COLO829 (cell line): ENCODE measurements at places on chromosomes 11 and 22.

DNA sequence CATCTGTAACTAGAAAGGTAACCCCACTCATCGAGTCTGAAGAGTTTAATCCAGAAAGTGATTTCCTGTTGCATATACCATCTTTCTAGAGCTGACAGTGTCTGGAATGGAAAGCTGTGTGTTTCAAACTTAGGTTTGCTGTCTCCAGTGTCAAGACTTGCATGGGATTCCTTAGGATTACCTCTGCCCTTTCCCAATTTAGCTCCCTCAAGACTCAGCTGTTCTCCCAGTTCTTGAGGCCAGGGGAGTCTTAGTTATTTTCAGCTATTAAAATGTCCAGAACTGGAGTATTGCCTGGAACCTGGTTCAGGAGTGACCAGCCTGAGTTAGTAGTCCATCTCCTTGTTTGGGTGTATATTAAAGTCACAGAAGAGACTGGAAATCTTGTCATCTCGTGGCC, 25.0 kb upstream of the LDHA start:
- no peak for DNase-seq

- no peak for DNase-seq
Observed at GRCh38 chr11:64581057-64581523, 9.9 kb upstream of the SLC22A12 start.

DNA sequence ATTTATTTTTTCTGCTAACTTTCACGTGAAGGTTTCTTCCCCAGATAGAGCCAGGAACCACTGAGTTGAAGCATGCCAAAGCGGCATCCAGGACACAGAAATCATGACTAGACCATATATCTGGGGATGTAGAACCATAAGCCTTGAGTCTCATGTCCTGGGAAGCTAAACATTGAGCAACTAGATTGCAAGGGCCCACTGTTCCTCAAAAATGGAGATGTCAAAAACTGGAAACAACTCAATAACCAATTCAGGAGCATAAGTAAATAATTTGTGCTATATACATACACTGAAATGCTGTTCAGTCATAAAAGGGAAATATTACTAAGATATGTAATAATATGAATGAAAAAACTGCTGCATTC, 29.0 kb upstream of the CARD16 start:
- no peak for DNase-seq

- DNase-seq = no peak
Observed at GRCh38 chr11:92296138-92296515, 71.5 kb downstream of the FAT3 start.

DNA sequence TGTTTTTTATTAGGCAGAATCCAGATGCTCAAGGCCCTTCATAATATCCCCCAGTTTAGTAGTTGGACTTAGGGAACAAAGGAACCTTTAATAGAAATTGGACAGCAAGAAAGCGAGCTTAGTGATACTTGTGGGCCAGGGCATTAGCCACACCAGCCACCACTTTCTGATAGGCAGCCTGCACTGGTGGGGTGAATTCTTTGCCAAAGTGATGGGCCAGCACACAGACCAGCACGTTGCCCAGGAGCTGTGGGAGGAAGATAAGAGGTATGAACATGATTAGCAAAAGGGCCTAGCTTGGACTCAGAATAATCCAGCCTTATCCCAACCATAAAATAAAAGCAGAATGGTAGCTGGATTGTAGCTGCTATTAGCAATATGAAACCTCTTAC, 1.4 kb downstream of the HBB start:
- no peak for DNase-seq

DNA sequence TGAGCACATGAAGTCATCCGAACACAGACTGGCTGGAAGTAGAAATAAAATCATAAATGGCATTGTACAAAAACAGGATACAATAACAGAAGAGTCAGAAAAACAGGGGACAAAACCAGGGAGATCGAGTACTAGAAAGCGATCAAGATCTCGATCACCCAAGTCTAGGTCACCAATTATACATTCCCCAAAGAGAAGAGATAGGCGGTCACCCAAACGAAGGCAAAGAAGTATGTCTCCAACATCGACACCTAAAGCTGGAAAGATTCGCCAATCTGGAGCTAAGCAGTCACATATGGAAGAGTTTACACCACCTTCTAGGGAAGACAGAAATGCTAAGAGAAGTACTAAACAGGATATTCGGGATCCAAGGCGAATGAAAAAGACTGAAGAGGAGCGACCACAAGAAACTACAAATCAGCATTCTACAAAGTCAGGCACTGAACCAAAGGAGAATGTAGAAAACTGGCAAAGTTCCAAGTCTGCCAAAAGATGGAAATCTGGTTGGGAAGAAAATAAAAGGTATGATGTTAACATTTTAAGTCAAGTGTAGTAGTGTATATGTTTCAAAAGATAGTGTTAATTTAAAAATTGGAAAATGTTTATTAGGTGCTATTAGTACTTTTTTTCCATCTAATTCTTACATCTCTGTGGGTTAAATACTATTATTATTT, 9.4 kb downstream of the PCF11 start:
- DNase-seq = no peak

DNA sequence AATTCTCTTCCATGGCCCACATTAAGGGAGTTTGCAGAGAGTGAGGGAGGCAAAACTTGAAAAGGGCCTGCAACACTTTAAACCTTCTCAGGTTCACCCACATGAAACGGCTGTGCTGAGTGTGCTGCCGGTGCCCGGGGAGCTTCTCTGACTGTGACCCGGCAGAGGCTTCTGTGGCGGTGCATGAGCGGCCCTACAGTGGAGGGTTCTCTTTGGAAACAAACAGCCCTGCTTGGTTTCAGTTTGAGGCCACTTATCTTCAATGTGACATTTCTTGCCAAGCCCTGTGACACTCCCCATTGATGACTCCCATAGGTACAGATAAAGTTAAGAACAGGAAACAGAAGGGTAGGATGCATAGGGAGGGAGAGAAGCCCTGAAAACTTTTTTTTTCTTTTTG, 31.8 kb downstream of the FAM118A start:
- DNase-seq = no peak

GRCh38 chr11:67437082-67437808, at the start of gene PTPRCAP:
Gene PTPRCAP (minus strand): TSS chr11:67437682. CDS start chr11:67437619, 63 bp downstream.
- DNase-seq = no peak

DNA sequence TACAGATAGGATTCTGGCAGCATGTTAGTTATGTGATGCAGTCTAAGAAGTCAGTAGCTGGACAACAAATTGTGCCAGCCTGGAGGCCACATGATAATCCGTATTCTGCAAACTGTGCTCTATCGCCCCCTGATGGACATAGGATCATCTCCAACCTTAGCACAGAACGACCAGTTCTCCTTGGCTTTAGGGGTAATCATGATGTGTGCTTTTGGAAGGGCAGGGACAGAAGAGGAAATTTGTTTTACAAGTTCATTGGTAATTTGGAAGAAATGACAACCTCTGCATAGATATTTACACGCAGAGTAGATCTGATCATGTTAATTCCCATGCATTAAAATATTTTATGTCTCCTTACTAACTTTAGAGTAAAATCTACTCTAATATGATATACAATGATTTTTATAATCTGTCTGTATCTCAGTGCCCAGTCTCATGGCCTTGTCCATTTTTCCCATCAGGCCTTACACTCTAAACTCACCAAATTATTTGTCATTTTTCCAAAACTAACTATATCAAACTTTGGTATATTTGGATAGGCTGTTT, 12.1 kb downstream of the OR10D3 start:
- DNase-seq = peak; percentile 37
